Spleen (tissue), 13 donors: ENCODE measurements at places on chromosomes 3 and 15. TPM values are rescaled to one million over a fixed set of nuclear protein-coding genes. Genes with fewer than 3 reads are reported as not detected.

The SYNPR gene
- total RNA-seq: not detected

The PODXL2 gene
- 3.1 TPM for total RNA-seq

The DPPA4 gene
- 2.4 TPM for total RNA-seq

The ONECUT1 gene
- total RNA-seq: not detected

The RPL32 gene
- total RNA-seq: 911 TPM

The UQCRC1 gene
- 192 TPM for total RNA-seq

The MYRIP gene
- 16.1 TPM for total RNA-seq

The ZNF717 gene
- total RNA-seq: 14.1 TPM

The CASR gene
- total RNA-seq: 0.23 TPM

The LMAN1L gene
- total RNA-seq: 83.1 TPM

The CAMK1 gene
- total RNA-seq: 22.8 TPM

The ALDH1A3 gene
- 6.4 TPM for total RNA-seq

The CHRNA5 gene
- total RNA-seq: 0.46 TPM

The RMDN3 gene
- total RNA-seq: 32.2 TPM

The BOC gene
- total RNA-seq: 20.9 TPM
